Mesenteric fat pad (tissue), 1 donor: ENCODE measurements at places on chromosomes 3 and 15. TPM values are rescaled to one million over a fixed set of nuclear protein-coding genes. Genes with fewer than 3 reads are reported as not detected.

- DNase-seq = no peak
Measured at GRCh38 chr3:179956416-179956830, 80.3 kb downstream of the PEX5L start.

DNA sequence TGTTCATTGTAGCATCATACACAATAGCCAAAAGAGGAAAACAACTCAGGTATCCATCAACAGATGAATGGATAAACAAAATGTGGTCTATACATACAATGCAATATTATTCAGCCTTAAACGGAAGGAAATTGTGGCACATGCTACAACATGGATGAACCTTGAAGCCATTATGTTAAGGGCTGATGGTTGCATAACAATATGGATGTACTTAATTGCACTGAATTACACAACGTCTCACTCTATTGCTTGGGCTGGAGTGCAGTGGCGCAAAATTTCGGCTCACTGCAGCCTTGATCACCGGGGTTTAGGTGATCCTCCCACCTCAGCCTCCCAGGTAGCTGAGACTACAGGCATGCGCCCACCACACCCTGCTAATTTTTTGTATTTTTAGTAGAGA, 7.0 kb upstream of the TMEM62 start:
- no peak for DNase-seq

The RGMA gene
- 16.5 TPM for total RNA-seq

The LIPH gene
- total RNA-seq = 0.48 TPM

The LRRFIP2 gene
- total RNA-seq = 37.0 TPM
